T-helper 1 cell treated with Interleukin-12 subunit alpha and Interleukin-12 subunit beta and Interleukin-4 antibody, amounts not matched to agents 30 ng/mL and 1 ng/mL, for 36 hours (primary cell): ENCODE measurements at places on chromosomes 4 and X. TPM values are rescaled to one million over a fixed set of nuclear protein-coding genes. Genes with fewer than 3 reads are reported as not detected.

The KLHL2 gene
- total RNA-seq = 36.2 and 40.3 TPM in 2 replicates

The CTSO gene
- total RNA-seq = 3.6 and 3.8 TPM in 2 replicates

The FNIP2 gene
- total RNA-seq = 18.2 and 19.7 TPM in 2 replicates

The TCEANC gene
- 10.7 and 11.1 TPM in 2 replicates for total RNA-seq

The TMPRSS11D gene
- total RNA-seq = not detected in 2 replicates

The NXF2B gene
- total RNA-seq = not detected in 2 replicates

The PF4V1 gene
- not detected in 2 replicates for total RNA-seq

The VEGFC gene
- not detected in 2 replicates for total RNA-seq

The SPANXN2 gene
- total RNA-seq = not detected in 2 replicates

The PCYT1B gene
- total RNA-seq = 0.10 and 0.20 TPM in 2 replicates

The APEX2 gene
- 24.7 and 26.0 TPM in 2 replicates for total RNA-seq

The FGF13 gene
- not detected in 2 replicates for total RNA-seq

The MAGEB10 gene
- total RNA-seq = not detected in 2 replicates

The NCAPG gene
- 42.8 and 43.4 TPM in 2 replicates for total RNA-seq

The F8A3 gene
- 25.8 and 28.8 TPM in 2 replicates for total RNA-seq

The NKX3-2 gene
- total RNA-seq = not detected in 2 replicates

The SCRG1 gene
- total RNA-seq = not detected in 2 replicates

The BMX gene
- total RNA-seq = not detected in 2 replicates

The SMIM14 gene
- total RNA-seq = 3.3 and 5.5 TPM in 2 replicates

The RNF150 gene
- 0.25 TPM in 1 of 2 replicates, not detected in the other for total RNA-seq

The MAGEB2 gene
- total RNA-seq = not detected in 2 replicates

The FATE1 gene
- total RNA-seq = not detected in 2 replicates

The FAM193A gene
- total RNA-seq = 35.0 and 37.7 TPM in 2 replicates

The GALNT7 gene
- 16.5 and 18.6 TPM in 2 replicates for total RNA-seq

The CLDN34 gene
- total RNA-seq = not detected in 2 replicates

The PPP4R3C gene
- not detected in 2 replicates for total RNA-seq

The SULT1B1 gene
- total RNA-seq = 8.1 and 9.8 TPM in 2 replicates

The DCAF4L1 gene
- 0.32 TPM in 2 replicates for total RNA-seq

The GABRG1 gene
- not detected in 2 replicates for total RNA-seq

The CUL4B gene
- total RNA-seq = 35.4 and 39.1 TPM in 2 replicates

The ESX1 gene
- not detected in 2 replicates for total RNA-seq

The TMEM154 gene
- 33.0 and 39.4 TPM in 2 replicates for total RNA-seq

The WAS gene
- 151 and 162 TPM in 2 replicates for total RNA-seq

The PFKFB1 gene
- 0.15 and 0.56 TPM in 2 replicates for total RNA-seq

The GPR143 gene
- total RNA-seq = not detected in 2 replicates

The EVC2 gene
- 0.49 and 0.66 TPM in 2 replicates for total RNA-seq

The SASH3 gene
- total RNA-seq = 301 and 308 TPM in 2 replicates

The FAM9B gene
- total RNA-seq = not detected in 2 replicates

The FRMPD4 gene
- not detected in 2 replicates for total RNA-seq

The EVC gene
- total RNA-seq = 0.83 and 1.5 TPM in 2 replicates

The KLHL15 gene
- 9.5 and 10.3 TPM in 2 replicates for total RNA-seq

The ASB12 gene
- not detected in 2 replicates for total RNA-seq

The CC2D2A gene
- total RNA-seq = not detected in 2 replicates

The HNRNPDL gene
- 279 and 294 TPM in 2 replicates for total RNA-seq

The EDNRA gene
- total RNA-seq = not detected in 2 replicates

The SAGE1 gene
- total RNA-seq = not detected in 2 replicates

The SERPINA7 gene
- total RNA-seq = not detected in 2 replicates

The AMER1 gene
- 6.5 TPM in 2 replicates for total RNA-seq

The GAGE12J gene
- not detected in 2 replicates for total RNA-seq

The NPY1R gene
- total RNA-seq = not detected in 2 replicates

The ZNF157 gene
- 0.15 and 0.20 TPM in 2 replicates for total RNA-seq

The MAGEA1 gene
- not detected in 2 replicates for total RNA-seq

The F11 gene
- total RNA-seq = 0.10 TPM in 1 of 2 replicates, not detected in the other

The COL25A1 gene
- not detected in 2 replicates for total RNA-seq

The POU4F2 gene
- total RNA-seq = not detected in 2 replicates

The DRP2 gene
- total RNA-seq = 0.69 and 0.95 TPM in 2 replicates

The MAGEC1 gene
- total RNA-seq = not detected in 2 replicates

The DNAAF6 gene
- total RNA-seq = not detected in 2 replicates

The XAGE1B gene
- total RNA-seq = not detected in 2 replicates
